Activated CD4-positive, alpha-beta T cell treated with anti-CD3 and anti-CD28 coated beads, Interleukin-2, amount 10 ng/mL, durations not matched to agents 7 days and 5 days (primary cell): ENCODE measurements at places on chromosomes 7 and 10. TPM values are rescaled to one million over a fixed set of nuclear protein-coding genes. Genes with fewer than 3 reads are reported as not detected.

Gene ARHGEF35
- total RNA-seq = 4.2 TPM

Gene PCGF5
- 62.0 TPM for total RNA-seq

Gene TMEM236
- total RNA-seq = not detected

Gene FOXP2
- not detected for total RNA-seq

Gene MMRN2
- not detected for total RNA-seq

Gene TUBB8
- total RNA-seq = not detected

Gene SUN3
- total RNA-seq = 0.64 TPM

Gene ICA1
- 0.89 TPM for total RNA-seq

Gene TEX47
- total RNA-seq = not detected

Gene TMEM213
- total RNA-seq = not detected

Gene C10orf143
- total RNA-seq = 5.8 TPM

Gene OPALIN
- not detected for total RNA-seq

Gene SSMEM1
- total RNA-seq = not detected

Gene NUTM2D
- total RNA-seq = 2.1 TPM

Gene FOXI2
- total RNA-seq = not detected

Gene SHLD2
- total RNA-seq = 34.8 TPM

Gene PIP
- not detected for total RNA-seq

- DNase-seq = no peak
Measured at GRCh38 chr10:31876652-31877352, 51.8 kb downstream of the ARHGAP12 start.

DNA sequence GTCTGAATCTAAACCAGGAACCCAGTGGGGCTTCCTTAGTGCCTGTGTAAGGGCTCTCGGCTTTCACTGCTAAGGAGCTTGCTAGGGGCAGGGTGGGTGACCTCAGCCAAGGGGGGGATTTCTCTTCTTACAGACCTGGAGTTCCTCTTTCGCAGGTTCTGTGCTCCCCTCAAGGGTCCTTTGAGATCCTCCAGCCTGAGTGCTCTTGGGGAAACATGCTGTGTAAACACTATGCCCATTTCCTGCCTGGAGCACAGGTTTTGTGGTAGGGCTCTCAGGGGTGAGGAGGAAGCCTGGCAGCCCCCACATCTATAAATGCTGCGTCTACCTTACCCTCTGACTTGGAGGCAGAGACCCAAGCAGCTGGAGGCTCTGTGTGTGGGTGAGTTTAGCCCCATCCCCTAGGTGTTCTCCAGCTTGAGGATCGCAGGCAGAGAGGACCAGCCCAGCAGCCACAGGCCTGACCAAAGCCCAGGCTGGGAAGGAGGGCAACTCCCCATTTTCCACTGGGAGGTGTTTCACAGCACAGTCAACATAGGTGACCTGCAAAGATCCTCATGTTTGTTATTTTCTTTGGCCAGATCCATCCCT lies at the start of gene SFTPA1:
Gene SFTPA1, plus strand, starts transcription at position 339 of the 591 bp plus-strand sequence. CDS start 887 bp downstream, outside the sequence.
- no peak for DNase-seq

DNA sequence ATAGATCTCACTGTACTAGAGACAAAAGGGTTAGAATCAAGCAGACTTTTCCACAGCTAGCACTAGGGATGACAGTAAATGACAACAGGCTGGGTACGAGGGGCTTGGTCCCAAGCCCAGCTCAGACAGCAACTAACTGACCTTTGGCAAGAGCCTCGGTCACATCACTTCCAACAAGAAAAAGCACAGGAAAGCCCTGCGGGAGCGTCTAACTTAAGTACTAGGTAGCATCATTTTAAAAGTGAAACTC lies 22.8 kb downstream of the CALML3 start:
- DNase-seq = no peak

GRCh38 chr10:104804880-104805279 lies 163.8 kb downstream of the SORCS3 start:
- no peak for DNase-seq

GRCh38 chr7:117706210-117706609 lies 167.0 kb downstream of the CTTNBP2 start:
- no peak for DNase-seq

DNA sequence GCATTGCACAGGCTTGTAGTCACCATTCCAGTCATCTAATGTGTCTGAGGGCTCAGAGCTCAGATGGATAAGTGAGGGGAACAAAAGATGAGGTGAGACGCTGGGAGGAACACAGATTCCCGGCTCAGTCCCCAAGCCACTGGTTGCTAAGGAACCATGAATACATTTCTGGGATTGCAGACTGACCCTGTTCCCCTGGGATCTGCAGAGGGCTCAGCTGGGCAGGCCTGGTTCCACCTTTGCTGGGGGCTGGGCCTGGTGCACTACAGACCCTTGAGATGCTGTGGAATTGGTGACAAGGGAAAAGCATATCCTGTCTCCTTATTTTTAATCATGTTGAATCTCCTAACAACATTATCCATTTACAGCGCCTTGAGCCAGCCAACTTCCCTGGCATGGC lies 19.2 kb downstream of the ELFN1 start:
- no peak for DNase-seq

GRCh38 chr7:120097020-120097419 lies 176.0 kb upstream of the KCND2 start:
- DNase-seq = no peak

GRCh38 chr10:123550675-123551096 lies 115.5 kb upstream of the GPR26 start:
- no peak for DNase-seq

- DNase-seq = no peak
Measured at GRCh38 chr7:132581431-132581830, 5.2 kb upstream of the PLXNA4 start.

- no peak for DNase-seq
Measured at GRCh38 chr7:70544016-70544415, 587.9 kb upstream of the GALNT17 start.

DNA sequence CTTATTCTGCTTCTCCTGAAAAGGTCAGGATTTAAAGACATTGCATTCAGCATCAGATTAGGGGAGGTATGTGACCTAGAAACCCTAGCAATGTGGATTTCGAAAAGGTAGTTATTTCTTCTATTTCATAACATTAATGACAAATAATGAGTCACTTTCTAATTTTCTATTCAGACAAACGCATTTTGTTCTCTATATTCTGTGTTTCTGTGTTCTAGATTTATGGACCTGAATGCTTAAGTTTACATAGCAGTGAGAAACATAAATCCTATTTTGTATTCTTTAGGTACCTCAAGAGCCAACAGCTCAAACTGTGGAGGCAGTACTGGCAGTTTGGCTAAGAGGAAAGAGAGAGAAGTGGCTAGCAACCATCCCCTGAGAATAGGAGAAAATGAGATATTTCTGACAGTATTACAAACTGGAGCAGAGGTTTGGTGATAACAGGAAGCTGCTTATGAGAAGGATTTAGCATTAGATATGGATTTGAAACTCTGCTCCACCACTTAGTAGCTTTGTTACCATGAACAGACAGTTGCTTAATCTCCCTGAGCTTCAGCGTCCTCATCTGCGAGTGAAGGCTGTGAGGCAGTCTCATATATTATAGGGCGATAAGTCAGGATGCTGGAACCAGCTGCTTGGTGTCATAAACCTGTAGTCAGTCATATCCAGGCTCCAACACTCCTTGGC lies 28.2 kb downstream of the CDK14 start:
- DNase-seq = no peak

DNA sequence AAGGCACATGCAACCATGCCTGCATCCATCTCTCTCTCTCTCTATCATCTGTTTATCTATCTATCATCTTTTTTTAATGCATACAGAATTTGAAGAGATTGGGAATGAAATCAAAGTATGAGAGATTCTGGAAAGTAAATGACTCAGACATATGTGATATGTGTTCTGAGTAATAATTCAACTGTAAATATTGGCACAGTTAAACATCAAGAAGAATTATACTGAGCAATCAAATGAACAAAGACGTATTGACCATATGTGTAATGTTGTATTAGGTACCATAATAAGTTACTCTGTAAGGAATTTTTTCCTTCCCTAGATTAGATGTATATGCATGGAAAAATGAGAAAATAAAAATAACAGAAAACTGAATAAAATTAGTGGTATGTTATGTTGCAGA lies 108.3 kb downstream of the SUGCT start:
- DNase-seq = no peak

DNA sequence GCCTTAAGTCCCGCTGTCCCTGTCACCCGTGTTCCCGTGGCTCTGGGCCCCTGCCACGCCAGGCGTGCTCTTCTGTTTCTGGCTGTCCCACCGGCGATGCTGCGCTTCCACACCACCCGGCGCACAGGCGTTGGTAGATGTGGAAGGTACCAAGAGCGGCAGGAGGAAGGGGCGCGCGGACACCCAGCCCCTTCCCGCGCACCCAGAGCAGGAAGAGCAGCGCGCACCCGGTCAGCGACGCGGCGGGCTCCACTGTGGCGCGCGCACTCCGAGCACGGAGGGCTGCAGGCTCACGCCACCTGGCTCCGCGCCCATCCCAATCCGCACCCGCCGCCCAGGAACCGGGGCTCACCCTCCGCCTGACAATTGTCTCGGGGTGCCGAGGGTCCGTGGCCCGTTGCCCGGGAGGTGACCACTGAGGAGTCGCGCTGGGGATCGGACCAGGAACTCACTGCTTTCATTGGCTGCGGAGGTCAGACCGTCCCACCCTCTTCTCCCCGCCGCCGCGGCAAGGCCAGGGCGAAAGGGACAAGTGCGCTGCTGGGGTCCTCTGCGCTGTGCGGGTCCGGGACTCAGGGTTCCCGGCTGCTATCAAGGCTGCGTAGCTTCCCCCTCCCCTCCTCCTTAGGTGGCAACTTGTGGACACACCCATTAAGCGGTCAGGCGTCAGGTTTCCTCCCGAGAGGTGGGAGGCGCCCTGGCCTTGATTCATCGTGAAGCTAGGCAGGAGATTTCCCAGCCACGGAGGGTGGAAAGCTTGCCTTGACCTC lies 121.6 kb upstream of the ZNF92 start:
- DNase-seq = peak; percentile 46

GRCh38 chr7:128069373-128070364 lies 38.4 kb upstream of the LRRC4 start:
- no peak for DNase-seq

DNA sequence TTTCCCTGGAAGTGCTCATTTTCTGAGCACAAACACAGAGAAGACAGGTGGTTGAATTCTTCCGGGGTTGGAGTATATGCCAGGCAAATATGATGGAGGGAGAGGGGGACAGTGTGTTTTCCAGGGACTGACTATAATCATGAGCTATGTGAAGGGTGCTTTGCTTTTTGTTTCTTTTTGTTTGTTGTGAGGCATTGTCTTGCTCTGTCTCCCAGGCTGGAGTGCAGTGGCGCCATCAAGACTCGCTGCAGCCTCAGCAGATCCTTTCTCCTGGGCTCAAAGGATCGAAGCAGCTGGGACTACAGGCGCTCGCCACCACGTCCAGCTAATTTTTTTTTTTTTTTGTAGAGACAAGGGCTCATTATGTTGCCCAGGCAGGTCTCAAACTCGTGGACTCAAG lies 47.3 kb upstream of the CPN1 start:
- no peak for DNase-seq

- peak; percentile 18 for DNase-seq
Measured at GRCh38 chr10:61899069-61899531, 2.4 kb upstream of the ARID5B start.

- DNase-seq = no peak
Measured at GRCh38 chr7:132776048-132776620, 199.9 kb upstream of the PLXNA4 start.

DNA sequence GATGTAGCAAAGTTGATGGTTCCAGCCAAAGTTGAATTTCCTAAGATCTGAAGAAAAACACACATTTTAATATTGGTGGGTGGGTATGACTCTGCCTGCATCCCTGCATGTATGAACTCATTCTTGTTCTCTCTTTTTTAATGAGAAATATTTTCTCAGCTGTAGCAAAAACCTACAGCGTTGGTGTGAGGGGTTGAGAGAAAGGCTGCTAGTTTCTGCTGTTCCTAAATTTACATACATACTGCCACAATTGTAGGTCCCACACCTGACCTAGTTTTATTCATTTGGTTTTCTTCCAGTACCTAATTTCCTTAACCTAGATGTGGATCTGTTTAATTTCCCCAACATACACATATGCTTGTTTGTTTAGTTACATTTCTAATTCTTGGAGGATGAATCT lies 4.6 kb downstream of the AGFG2 start:
- DNase-seq = no peak

- no peak for DNase-seq
Measured at GRCh38 chr10:18610517-18610916, 40.9 kb downstream of the NSUN6 start.

- no peak for DNase-seq
Measured at GRCh38 chr10:13219685-13220670, 14.2 kb downstream of the UCMA start.

GRCh38 chr7:74263399-74264120 lies 9.4 kb upstream of the RFC2 start:
- no peak for DNase-seq

GRCh38 chr10:31749981-31750840 lies 178.4 kb downstream of the ARHGAP12 start:
- DNase-seq = no peak

DNA sequence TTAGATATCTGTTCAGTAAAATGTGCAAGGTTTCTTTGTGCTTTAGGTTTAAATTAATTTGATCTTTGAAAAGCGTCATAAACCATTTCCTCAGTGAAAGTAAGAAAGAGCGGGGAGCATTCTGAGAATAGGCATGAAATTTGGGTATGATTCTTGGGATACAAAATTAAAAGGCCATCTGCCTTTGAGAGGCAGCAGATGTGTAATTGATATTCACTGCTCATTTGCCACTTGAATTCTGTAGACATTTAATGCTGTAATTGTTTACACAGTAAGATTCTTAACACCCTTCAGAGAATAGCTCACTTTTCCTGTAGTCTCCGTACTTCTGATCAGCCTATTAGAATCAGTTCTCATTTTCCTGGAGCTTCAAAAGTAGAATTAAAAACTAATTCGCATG lies 18.7 kb downstream of the FRMD4A start:
- no peak for DNase-seq

GRCh38 chr7:82317760-82318159 lies 125.8 kb downstream of the CACNA2D1 start:
- no peak for DNase-seq

DNA sequence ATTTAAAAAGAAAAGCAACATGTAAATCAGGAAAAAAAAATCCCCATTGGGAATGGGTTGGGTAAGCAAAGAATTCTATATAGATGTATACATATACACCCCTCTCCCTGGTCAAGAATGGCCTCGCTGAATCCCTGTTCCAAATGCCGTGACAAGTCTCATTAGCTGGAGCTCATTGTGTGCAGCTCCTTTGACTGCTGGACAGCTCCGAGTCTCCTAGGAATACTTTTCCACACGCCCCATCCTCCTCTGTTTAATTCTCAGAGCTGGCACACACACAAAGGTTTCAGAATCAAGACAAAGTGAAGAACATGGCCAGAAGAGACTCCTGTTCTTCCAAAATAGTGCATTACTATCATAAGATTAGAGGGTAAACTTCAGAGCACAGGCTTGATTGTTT lies 130.9 kb upstream of the MKLN1 start:
- DNase-seq = no peak

DNA sequence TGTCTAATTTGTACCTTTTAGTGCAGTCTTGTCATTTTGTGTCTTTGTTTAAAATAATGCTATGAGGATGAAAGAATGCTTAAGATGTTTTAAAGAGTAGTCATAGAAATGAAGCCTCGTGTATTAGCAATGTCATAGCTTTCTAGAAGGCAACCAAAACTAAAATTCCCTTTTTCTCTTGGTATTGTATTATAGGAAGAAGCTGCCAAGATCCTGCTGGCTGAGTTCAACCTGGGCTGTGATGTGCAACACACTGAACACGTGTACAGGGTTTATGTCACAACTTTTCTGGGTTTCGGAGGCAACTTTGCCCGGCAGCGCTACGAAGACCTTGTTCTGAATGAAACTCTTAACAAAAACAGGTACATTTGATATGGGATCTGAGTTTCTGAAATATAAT lies 36.2 kb downstream of the COX15 start:
- no peak for DNase-seq
